ENCODE measurements at places on chromosomes 4 and X.
A peak's percentile ranks its signal among the peaks of the same experiment; 100 is the strongest.

GRCh38 chrX:69073721-69074120 is 91.5 kb downstream of the PJA1 start:
- no peaks in the 10 kb centered on the region for H3K4me1 ChIP-seq
- no peak overlapping the region for H3K4me3 ChIP-seq
- H3K27me3 ChIP-seq, result no peaks in the 10 kb centered on the region
- no peaks in the 10 kb centered on the region for H3K36me3 ChIP-seq

DNA sequence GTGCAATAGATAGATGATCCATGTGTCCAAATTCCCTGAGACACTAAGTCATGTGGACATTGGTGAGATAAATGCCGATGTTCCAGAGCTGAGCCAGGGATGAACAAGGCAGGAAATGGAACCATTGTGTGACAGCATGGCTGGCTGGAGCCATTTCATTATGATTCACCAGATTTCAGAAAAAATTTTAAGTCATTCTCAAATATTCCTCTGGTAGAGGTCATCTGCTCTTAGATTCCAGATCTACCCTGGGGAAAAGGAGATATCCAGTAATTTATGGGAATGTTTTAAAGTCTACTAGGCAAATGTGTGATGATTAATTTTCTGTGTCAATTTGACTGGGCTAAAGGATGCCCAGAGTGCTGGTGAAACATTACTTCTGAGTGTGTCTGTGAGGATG is 287.3 kb downstream of the STK32B start:
- no peaks in the 10 kb centered on the region for H3K36me3 ChIP-seq
- no peak overlapping the region for H3K27ac ChIP-seq
- H3K4me3 ChIP-seq, result no peak overlapping the region
- no peak for DNase-seq

DNA sequence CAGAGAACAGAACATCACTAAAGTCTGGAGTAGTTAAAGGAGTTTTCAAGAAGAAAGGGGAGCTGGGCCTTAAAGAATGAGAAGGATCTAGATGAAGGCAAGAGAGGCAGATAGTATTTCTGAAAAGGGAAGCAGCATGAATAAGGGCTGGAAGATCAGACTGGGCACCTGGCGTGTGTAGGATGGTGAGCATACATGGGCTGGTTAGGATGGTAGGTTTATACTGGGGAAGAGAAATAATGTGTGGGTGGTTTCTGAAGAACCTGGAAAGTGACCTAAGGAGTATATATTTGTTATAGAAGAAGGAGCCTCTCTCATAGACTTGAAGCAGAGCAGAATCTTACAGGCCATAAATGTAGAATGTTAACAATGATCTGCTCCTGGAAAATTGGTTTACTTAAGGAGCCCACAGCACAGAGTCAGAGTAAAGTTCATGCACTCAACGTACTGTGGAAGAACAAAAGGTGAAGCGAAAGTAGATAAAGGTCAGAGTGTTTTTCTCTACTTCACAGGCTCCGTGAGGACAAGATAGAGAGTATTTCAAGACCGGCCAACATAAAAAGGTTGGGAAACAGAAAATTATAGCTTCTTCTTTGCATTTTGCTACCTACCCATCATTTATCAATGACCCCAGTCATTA is 35.8 kb downstream of the MBNL3 start:
- H3K4me3 ChIP-seq, result no peak overlapping the region
- H3K36me3 ChIP-seq, result peaks cover 2% of the 10 kb centered on the region
- DNase-seq, result no peak
- H3K4me1 ChIP-seq, result no peaks in the 10 kb centered on the region

- no peak overlapping the region for H3K27ac ChIP-seq
- no peaks in the 10 kb centered on the region for H3K27me3 ChIP-seq
- no peaks in the 10 kb centered on the region for H3K36me3 ChIP-seq
- H3K4me1 ChIP-seq, result no peaks in the 10 kb centered on the region
These were observed 85.6 kb downstream of the SLIT2 start for GRCh38 chr4:20337261-20337664.

- no peaks in the 10 kb centered on the region for H3K27me3 ChIP-seq
- no peaks in the 10 kb centered on the region for H3K4me1 ChIP-seq
- no peak overlapping the region for H3K4me3 ChIP-seq
- no peak overlapping the region for H3K27ac ChIP-seq
These were observed 144.9 kb downstream of the POLA1 start for GRCh38 chrX:24838629-24839028.

DNA sequence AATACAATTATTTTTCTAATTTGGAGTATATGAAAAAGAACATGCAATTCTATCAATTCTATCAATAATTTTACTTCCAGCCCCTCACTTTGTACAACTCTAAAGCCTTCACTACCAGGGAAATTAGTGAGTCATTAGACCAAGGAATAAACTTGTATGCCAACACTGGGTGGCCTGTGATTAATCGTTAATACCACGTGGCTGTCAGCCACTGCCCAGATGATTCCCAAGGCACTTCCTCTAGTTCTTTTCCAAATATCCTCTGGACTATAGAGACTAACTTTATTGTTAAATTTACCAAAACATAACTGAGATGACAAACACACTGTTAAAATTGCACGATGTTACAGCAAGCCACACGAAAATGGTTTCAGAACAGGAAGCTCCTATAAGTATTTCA is 45.7 kb downstream of the MID1 start:
- H3K27ac ChIP-seq, result no peak overlapping the region
- DNase-seq, result no peak
- no peaks in the 10 kb centered on the region for H3K27me3 ChIP-seq
- no peaks in the 10 kb centered on the region for H3K36me3 ChIP-seq
- H3K4me3 ChIP-seq, result no peak overlapping the region

GRCh38 chrX:150692831-150693724 is at the start of gene MTMR1:
TSS of gene MTMR1 (plus strand) at chrX:150693396. CDS start at chrX:150693531, 135 bp downstream.
- H3K27ac ChIP-seq, result peak within 1 kb of the TSS; percentile 61
- H3K27me3 ChIP-seq, result no peaks in the 10 kb centered on the region
- peaks cover 20% of the 10 kb centered on the region for H3K4me1 ChIP-seq
- peak; percentile 58 for DNase-seq
- no peaks in the 10 kb centered on the region for H3K36me3 ChIP-seq

DNA sequence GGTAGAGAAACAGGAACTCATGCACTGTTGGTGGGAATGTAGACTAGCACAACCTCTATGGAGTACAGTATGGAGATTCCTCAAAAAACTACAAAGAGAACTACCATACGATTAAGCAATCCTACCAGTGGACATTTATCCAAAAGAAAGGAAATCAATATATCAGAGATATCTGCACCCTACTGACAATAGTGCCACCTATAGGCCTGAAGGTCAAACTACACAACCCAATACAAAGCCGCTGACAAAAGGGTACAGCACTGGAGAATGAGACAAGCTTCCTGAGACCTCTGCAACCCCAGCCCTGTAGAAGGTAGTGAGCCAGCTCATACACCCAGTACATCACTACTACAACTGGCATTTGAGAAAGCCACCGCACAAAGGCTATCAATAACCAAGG is 67.1 kb downstream of the CBR4 start:
- no peak overlapping the region for H3K27ac ChIP-seq
- DNase-seq, result no peak
- no peaks in the 10 kb centered on the region for H3K4me1 ChIP-seq
- no peaks in the 10 kb centered on the region for H3K36me3 ChIP-seq
- H3K27me3 ChIP-seq, result no peaks in the 10 kb centered on the region
- H3K4me3 ChIP-seq, result no peak overlapping the region

DNA sequence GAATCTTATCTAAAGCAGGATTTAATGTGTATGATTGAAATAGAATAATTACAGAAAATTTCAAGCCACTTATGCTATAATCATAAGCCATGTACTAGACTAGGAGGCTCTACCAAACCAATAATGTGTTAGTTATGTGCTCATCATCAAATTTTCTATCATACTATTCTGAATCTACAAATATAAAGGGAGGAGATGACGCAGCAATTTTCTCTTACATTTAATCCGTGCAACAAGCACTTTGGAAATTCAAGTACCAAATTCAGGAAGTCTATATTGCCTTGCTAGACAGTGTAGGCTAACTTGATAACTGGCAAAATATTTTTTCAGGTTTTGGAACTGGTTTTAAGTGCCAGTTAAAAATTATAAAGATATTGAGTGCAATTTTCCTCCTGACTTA is 283.5 kb downstream of the C4orf33 start:
- H3K27me3 ChIP-seq, result no peaks in the 10 kb centered on the region
- no peak overlapping the region for H3K27ac ChIP-seq
- no peaks in the 10 kb centered on the region for H3K4me1 ChIP-seq
- no peaks in the 10 kb centered on the region for H3K36me3 ChIP-seq
- no peak for DNase-seq

DNA sequence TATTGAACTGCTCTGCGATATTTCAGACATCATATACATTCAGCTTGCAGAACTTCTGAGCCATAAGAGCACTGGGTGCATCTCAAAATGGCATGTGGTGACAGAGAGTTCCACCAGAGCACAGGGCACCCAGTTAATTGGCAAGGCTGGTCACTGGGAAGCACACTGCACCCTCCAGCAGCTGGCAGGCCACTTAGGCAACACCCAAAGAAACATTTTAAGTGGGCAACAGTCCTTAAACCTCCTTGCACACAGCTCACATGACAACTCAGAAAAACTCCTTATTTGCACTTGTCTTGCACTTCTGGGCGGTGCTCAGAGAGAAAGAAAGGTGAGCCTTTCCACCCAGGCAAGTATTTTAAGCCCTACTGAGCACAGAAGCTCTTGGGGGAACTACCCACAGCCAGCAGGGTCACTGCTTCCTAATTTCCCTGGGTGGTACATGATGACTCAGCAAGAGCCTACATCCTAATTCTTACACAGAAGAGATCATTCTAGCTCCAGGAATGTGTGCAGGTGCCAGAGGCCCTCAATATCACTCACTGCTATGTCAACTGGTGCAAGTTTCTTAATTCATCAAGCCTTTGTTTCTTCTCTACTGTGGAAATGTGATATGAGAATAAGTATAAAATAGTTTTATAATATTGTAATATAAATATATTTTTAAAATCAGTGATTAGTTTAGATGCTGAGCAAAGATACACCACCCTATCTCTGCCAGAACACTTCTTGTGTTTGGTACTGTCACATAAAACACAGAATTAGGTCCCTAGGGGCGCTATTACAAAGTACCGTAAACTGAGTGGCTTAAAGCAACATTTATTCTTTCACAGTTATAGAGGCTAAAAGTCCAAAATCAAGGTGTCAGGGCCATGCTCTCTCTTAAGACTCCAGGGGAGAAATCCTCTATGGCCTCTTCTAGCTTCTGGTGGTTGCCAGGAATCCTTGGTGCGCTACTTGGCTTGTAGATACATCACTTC is 155.1 kb upstream of the PPARGC1A start:
- H3K4me3 ChIP-seq, result no peak overlapping the region
- no peak overlapping the region for H3K27ac ChIP-seq
- H3K4me1 ChIP-seq, result no peaks in the 10 kb centered on the region
- no peaks in the 10 kb centered on the region for H3K27me3 ChIP-seq
- no peak for DNase-seq
- H3K36me3 ChIP-seq, result no peaks in the 10 kb centered on the region

Data from common myeloid progenitor, CD34-positive (primary cell).